ENCODE measurements at places on chromosomes 3 and 15.

DNA sequence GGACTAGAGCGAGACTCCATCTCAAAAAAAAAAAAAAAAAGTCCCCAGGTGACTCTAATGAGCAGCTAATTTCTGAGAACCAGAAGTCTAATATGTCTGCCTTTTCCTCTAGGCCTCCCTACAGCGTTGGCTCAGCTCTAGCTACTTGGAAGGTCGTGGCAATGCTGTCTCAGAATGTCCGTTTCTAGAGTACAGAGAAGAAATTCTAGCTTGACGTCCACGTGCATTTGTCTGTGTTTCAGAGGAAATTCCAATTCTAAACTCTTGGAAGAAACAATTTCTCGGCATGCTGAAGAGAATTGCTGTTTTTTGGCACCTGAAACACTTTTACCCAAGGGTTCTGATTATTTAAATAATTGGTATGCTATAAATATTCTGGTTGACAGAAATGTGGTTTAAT is 78.8 kb downstream of the SOX2 start:
- H3K27ac ChIP-seq: no peak overlapping the region
- no peaks in the 10 kb centered on the region for H3K4me1 ChIP-seq
- no peak overlapping the region for H3K4me3 ChIP-seq

DNA sequence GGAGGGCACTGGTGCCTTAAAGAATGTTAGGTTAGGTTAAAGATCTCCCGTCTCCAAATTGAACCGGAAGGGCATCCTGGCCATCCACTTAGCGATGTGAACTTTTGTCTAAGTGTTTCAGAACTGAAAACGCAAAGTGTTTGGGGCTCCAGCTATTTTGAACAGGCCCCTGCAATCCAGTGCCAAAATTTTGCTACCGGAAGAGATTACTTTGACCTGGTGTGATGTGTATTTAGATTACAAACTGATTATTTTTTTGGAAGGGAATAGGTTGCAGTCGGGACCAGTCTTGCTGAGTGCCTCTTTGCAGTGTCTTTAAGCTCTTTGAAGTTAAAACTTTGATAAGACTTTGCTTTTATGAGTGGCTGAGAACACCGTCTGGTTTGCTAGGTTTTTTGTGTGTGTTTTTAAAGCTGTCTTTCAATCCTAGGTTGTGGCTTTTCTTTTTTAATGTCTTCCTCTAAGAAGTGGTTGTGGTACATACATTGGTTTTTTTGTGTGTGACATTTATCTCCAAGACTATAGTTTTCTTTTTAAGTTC is 179.6 kb downstream of the OR4M2 start:
- H3K27me3 ChIP-seq: no peaks in the 10 kb centered on the region
- no peaks in the 10 kb centered on the region for H3K36me3 ChIP-seq
- H3K27ac ChIP-seq: no peak overlapping the region
- H3K4me1 ChIP-seq: no peaks in the 10 kb centered on the region
- no peak for DNase-seq
- no peak overlapping the region for H3K4me3 ChIP-seq

- DNase-seq: peak; percentile 10
- H3K36me3 ChIP-seq: no peaks in the 10 kb centered on the region
- no peaks in the 10 kb centered on the region for H3K27me3 ChIP-seq
These were observed 104.2 kb downstream of the MYO9A start for GRCh38 chr15:72013703-72014102.

DNA sequence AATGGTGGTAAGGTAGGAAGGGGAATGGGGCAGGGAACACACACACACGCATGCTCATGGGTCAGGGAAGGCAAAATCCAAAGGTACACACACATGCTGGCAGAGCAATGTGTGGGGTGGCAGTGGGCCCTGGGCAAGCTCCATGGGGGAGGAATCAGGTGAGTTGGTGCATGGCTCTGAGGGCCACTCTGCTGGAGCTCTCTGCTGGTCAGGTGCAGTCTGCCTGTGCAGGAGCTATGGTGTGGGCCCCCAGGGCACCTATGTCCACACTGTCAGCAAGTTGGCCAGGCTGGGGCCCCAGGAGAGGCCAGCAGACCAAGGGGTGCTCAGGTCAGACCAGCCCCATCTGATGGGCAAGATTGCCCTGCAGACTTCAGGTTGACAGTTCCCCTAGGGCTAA is 90.1 kb upstream of the GAP43 start:
- H3K27me3 ChIP-seq: no peaks in the 10 kb centered on the region
- no peak overlapping the region for H3K27ac ChIP-seq
- no peak for DNase-seq
- no peak overlapping the region for H3K4me3 ChIP-seq
- no peaks in the 10 kb centered on the region for H3K36me3 ChIP-seq
- no peaks in the 10 kb centered on the region for H3K4me1 ChIP-seq

DNA sequence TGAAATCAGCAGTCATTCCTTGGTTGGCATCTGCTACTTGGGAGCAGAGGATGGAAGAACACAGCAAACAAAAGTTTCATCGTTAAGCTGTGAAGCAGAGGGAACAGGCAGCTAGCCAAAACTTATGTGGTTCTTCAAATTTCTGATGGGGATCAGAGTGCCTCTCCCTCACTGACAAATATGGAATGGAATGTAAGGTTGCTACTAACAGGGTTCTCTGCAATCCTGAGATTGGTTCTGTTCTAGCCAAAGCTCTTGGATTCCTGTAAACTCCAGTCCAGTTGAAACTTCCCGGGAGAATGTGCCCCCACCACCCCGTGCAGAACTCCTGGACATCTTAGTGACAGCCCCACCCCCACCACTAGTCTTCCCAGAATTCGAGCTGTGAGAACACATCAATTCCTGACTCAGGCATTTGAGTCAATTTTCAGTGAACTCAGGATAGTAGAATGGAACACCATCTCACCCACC is 55.9 kb upstream of the PHLDB2 start:
- no peaks in the 10 kb centered on the region for H3K36me3 ChIP-seq
- peaks cover 12% of the 10 kb centered on the region for H3K4me1 ChIP-seq
- DNase-seq: peak; percentile 52
- H3K27ac ChIP-seq: peak overlapping the region; percentile 66
- no peaks in the 10 kb centered on the region for H3K27me3 ChIP-seq
